Left renal cortex interstitium (tissue), 4 donors: ENCODE measurements at places on chromosomes 4 and X.

DNA sequence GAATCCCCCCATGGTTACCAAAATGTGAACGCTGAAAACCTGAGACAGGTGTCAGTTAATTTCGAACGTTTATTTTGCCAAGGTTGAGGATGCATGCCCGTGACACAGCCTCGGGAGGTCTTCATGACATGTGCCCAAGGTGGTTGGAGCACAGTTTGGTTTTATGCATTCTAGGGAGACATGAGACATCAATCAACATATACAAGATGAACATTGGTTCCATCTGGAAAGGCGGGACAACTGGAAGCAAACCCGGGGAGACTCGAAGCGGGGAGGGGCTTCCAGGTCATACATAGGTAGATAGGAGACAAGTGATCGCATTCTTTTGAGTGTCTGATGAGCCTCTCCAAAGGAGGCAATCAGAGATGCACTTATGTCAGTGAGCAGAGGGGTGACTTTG, 11.0 kb upstream of the SH3BP2 start:
- no peak for DNase-seq

GRCh38 chr4:174865418-174865985, 36.5 kb upstream of the GLRA3 start:
- DNase-seq = no peak

DNA sequence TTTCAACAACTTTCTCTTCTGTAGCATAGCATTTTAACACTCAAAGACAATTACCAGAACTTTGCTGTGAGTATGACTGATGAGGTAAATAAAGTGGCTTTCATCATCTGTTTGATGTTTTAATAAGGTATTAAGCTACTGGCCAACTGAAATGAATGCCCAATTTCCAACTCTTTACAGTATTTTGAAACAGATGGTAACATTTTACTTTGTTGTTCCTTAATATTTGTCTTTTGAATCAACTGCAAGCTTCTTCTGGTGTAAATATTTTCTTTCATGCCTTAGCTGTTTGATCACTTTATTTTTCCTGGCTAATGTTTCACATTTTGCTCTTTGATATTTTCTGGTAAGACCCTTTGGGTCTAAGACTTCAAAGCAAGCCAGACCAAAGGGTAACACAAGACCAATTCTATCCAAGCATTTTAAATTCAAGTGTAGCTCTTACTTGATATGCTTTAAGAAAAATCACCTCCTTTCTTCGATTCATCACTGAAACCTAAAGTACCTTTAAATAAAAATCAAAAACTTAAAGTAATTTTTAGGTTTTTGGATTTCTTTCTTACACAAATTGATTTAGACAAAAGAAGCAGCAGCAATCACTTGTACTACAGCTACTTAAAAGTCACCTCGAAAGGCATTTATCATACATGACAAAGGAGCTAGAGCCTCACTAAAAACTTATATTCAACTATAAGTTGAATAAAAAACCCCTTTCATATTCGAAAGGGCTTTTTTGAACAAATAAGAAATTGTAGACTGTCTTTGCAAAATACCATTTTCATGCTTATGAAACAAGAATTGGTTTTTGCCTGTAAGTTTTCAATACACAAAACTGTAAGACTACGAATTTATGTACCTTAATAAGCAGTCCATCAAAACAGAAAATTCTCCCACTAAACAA, 57.6 kb downstream of the TBCK start:
- DNase-seq = no peak

DNA sequence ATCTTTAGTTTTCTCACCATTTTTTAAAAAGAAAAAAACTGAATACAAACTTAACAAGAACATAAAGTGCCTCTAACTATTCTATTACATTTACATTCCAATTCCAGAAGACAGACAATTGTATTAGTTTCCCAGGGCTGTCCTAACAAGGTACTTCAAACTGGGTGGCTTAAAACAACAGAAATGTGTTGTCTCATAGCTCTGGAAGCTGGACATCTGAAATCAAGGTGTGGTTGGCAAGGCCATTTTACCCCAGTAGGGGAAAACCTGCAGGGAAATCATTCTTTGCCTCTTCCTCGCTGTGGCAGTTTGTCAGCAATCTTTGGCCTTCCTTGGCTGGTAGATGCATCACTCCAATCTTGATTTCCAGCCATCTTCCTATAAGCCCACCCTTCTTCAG, 37.5 kb upstream of the TMEM33 start:
- DNase-seq = no peak

- DNase-seq = no peak
Measured at GRCh38 chrX:149916745-149917392, 12.5 kb upstream of the HSFX4 start.

GRCh38 chr4:110484029-110484428, 8.1 kb downstream of the ENPEP start:
- no peak for DNase-seq

- DNase-seq = no peak
Measured at GRCh38 chr4:188911199-188911598, 772.0 kb downstream of the TRIML1 start.

- no peak for DNase-seq
Measured at GRCh38 chr4:2931512-2932301, 31.5 kb downstream of the NOP14 start.

GRCh38 chr4:26362745-26363439, 42.1 kb downstream of the RBPJ start:
- DNase-seq = no peak

DNA sequence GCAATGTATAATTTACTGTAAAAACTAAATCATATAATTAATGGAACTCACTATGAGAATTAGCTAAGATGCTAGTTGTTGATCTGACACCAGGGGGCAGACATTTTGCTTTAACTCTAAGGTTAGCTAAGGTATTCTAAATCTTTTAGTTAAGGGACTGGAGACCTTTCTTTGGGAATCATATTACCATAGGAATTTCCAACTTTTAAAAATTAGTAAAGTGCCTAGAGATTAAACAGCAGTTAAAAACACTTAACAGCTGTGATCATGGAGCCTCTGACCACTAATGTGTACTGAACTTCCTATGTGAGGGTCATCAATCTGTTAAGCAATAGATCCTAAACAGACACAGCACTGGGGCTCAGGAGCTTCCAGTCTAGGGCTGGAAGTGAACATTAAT, 226.6 kb downstream of the NSUN7 start:
- peak; percentile 68 for DNase-seq

GRCh38 chr4:80189956-80190677, 7.2 kb upstream of the PRDM8 start:
- no peak for DNase-seq

DNA sequence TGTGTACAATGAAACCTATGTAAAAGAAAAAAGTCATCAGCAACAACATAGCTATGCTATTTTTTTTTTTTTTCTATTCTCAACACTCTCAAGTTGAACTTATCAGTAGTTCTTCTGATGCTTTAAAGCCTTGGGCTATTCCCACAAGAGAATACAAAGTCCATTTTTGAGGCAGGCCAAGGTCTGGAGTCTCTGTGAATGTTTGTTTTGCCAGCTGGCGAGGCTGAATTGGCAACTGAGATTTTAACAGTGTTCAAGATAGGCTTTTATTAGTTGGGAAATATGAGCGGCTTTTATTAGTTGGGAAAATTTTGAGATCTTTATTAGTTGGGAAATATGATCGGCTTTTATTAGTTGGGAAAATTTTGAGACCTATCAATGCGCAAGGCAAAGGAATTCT, 336.6 kb downstream of the SLITRK2 start:
- no peak for DNase-seq

GRCh38 chrX:138345801-138346200, 365.7 kb downstream of the FGF13 start:
- no peak for DNase-seq

GRCh38 chr4:81786063-81786763, 314.5 kb upstream of the RASGEF1B start:
- DNase-seq = no peak

- no peak for DNase-seq
Measured at GRCh38 chr4:26858035-26858918, 2.4 kb upstream of the STIM2 start.

- peak; percentile 48 for DNase-seq
Measured at GRCh38 chr4:139084804-139085093, 69.2 kb downstream of the NOCT start.

DNA sequence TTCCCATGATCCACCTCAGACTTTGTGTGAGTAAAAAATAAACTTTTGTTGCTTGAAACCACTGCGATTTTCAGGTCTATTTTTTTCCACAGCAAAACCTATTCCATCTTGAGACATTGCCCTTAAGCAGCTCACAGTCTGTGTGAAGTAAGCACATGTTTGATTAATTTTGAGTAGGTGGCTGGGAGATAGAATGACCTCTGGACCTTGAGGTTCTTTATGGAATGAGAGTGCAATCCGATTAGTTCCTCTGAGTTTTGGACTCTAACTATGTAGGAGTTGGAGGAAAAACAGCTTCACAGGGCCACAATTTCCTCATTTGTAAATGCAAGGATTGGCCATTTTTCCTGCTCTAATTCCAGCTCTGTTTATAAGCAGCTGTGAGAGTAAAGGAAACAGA, 234.1 kb upstream of the IGFBP7 start:
- no peak for DNase-seq

DNA sequence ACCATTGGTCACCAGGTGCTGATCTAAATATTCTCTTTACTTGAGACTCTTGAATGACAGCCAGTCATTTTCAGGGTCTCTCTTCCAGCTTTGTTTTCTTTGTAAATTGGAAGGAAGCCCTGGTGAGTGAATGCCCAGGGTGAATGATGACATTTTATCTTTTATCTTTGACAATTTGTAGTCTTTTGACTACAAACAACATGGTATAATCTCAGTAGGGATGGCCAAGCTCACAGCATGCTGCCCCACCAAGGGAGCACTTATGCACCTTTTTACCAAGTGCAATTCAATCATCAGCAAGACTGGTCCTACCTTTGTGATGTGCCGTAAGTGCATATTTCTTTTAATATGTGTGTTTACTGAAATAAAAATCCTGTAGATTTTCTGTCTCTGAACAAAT, 5.7 kb downstream of the AFM start:
- no peak for DNase-seq

DNA sequence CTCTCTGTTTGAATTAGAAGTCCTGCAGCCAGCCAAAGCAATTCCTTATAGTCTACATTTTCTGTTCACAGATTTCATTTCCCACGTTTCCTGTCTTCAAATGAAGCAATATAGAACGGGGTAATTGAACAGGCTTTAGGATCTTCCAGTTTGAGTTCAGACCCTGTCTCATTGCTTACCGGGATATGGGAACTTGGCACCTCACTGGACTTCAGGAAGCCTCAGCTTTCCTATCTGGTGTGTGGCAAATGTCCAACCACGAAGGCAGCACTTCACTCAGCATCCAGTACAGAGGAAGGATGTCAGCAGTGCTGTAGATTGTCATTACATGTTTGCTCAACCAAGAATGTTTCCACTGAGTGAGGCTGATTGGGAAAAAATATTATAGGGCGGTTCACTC, 271.1 kb upstream of the ZFP42 start:
- DNase-seq = no peak

GRCh38 chr4:13344216-13344615, 139.9 kb downstream of the RAB28 start:
- no peak for DNase-seq

GRCh38 chrX:25941087-25941486, 197.1 kb upstream of the MAGEB18 start:
- no peak for DNase-seq

DNA sequence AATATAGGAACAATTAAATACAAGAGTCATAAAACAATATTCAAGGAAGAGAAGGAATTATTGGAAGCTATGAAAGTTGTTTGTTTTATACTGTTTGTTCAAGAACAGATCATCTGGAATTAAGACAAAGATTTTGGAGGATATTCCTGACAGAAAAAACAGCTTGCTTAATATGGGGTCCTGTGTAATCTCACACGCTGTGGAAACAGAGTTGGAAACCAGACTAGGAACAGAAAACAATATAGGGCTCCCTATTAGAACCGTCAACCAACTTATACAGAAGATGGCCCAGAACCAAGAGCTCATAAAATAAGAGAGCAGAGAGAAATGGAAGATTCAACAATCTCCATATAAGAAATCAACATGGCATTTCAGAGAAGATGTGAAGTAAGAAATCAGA, 156.0 kb downstream of the PCDH18 start:
- DNase-seq = no peak

GRCh38 chr4:10343656-10344055, 113.6 kb downstream of the ZNF518B start:
- no peak for DNase-seq

DNA sequence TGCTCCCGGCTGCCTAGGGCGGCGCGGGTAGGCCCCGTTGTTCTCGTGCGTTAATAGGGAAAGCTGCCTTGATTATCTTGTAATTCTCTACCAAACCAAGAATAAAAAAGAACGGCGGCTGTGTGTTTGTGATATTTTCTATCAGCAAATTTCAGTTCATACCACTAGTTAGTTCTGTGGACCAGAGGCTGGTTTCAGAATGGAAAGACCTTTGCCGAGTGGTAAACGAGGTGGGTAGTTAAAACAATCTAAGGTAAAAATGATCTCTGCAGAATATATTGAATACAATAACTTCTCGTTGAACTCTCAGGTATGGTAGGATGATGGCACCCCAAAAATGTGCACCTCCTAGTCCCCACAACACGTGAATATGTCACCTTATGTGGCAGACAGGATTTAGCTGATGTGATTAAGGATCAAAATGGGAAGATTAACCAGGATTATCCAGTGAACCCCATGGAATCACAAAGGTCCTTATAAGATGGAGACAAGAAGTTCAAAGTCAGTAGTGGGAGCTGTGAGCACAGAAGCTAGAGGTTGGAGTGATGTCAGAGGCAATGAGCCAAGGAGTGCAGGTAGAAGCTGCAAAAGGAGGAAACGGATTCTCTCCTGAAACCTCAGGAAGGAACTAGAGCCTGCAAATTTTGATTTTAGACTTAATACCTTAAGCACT, 574 bp upstream of the CFAP97 start:
- no peak for DNase-seq

DNA sequence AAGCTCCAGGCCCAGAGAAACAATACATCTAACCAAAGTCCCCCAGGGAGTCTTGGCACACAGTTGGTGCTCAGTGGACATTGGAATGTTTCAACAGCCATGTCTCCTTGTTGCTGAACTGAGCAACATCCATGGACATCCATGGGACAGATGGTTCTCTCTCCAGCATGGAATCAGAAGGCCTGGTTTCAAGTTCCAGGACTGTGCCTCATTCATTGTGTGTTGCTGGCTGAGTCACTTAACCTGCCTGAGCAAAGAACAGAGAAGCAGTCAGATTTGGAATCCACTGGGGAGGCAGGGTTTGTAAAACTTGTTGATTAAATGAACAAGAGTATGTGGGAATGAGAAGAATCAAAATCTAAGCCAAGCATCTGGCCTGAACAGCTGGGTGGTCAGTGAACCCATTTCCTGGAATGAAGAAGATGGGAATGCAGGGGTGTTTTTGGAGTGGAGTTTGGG, 147.9 kb downstream of the CHIC2 start:
- no peak for DNase-seq

GRCh38 chr4:27085396-27085795, 224.8 kb downstream of the STIM2 start:
- no peak for DNase-seq

GRCh38 chr4:109730619-109731545, 1.0 kb upstream of the PLA2G12A start:
- no peak for DNase-seq
